Stimulated activated CD4-positive, alpha-beta T cell treated with anti-CD3 and anti-CD28 coated beads, TNF-alpha, amount 100 ng/mL, for 24 hours (primary cell): ENCODE measurements at places on chromosomes 5 and 9.

GRCh38 chr9:91580136-91580535 is 156.5 kb upstream of the NFIL3 start:
- DNase-seq, result no peak

DNA sequence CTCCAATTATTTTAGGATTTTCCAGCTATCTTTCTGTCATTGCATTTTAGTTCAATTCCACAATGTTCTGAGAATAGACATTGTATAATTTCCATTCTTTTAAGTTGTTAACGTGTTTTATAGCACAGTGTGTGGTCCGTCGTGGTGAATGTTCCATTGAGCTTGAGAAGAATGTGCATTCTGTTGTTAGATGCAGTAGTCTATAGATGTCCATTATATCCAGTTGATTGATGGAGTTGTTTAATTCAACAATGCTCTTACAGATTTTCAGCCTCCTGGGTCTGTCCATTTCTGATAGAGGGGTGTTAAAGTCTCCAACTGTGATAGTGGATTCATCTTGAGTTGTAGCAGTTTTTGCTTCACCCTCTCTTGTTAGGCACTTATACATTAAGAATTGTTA is 1587.7 kb upstream of the NUDT12 start:
- DNase-seq, result no peak

GRCh38 chr9:118954857-118955256 is 414.4 kb downstream of the BRINP1 start:
- DNase-seq, result no peak

DNA sequence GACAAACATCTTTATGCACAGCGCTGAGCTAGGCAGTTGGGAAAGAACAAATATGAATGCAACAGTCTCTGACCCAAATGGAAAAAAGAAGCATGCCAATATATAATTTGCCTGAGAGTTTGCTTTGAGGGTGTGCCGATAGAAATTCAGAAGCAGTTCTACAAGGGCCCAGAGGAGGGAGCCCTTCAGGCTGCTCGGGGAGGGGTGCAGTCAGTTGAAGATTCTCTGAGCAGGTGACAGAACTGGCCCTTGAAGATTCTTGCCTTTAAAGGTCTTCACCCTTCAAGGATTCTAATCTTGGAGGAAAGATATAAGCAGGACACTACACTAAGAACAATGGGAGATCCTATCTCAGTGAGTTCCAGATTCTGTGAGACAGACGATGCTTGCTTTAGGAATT is 3.7 kb upstream of the PAPPA start:
- DNase-seq, result no peak

DNA sequence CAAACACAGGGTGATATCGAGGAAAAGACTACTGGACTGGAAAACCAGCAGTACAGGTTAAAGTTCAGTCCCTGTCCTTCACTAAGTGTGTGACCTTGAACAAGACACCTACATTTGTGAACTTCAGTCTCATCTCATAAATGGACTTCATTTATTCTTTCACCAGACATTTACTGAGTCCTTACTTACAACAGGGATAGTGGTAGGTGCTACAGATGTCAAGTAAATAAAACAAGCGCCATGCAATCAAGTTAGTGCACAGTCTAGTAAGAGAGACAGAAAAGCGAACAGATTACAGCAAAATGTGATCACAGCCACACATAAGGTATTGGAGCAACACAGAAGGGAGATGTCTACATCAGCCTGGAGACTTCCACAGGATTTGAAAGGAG is 413.2 kb downstream of the ACTL7B start:
- DNase-seq, result no peak

DNA sequence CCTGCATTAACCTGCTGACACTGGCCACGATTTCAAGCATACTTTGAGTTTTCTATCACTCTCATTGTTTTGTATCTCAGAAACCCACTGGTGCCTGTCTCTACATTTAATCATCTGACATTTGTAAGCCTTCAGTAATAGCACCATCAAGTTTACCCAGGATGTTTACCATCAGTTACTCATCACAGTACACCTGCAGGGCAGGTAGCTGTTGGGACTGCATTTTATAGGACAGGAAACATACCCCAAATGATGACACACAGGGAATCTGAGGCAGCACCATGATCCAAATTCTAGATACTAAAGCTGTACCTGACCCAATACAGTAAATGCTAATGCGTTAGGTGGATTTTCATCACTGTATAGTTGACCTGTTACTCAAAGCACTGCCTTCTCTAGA is 114.2 kb downstream of the FEM1C start:
- no peak for DNase-seq

- DNase-seq, result no peak
Observed at GRCh38 chr9:111038331-111039230, at the start of gene LPAR1. Gene LPAR1, minus strand, starts transcription at chr9:111038470. Its CDS starts 66,353 bp downstream, at chr9:110972117.

- no peak for DNase-seq
Observed at GRCh38 chr9:101354765-101355708, 29.8 kb downstream of the BAAT start.

DNA sequence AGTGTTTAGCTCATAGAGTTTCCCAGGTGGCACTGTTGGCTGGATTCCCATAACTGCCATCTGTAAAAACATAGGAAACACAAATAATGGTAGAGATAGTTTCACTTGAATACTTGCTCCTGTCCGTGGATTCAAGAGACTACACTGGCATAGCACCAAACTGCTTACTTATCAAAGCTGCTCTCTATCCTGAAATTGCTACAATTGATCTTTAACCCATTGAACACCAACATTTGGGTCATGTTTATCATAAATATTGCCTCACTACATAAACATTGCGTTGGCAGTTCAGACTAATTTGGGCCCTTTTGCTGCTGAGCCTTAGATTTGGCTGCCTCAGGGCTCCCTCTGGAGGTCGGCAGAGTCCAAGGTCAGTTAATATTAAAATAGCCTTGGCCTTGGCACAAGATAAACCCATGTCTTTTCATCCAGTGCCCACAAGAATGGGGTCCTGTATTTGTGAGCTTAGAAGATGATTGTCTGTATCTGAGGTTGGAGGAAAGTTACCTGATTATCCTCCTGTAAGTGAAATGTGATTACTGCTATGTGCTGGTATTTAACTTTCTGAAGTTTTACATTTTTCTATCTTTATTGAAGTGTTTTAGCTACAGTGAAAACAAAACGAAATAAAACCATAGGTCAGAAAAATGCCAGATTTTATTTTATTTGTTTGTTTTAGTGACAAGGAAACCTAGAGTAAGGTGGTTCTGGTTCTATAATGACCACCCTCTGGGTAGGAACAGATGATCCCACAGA is 4.0 kb upstream of the RANBP3L start:
- DNase-seq, result peak; percentile 14

- DNase-seq, result no peak
Observed at GRCh38 chr5:25568989-25569625, 924.3 kb upstream of the CDH10 start.

GRCh38 chr9:104860263-104860662 is 67.7 kb downstream of the ABCA1 start:
- DNase-seq, result no peak

DNA sequence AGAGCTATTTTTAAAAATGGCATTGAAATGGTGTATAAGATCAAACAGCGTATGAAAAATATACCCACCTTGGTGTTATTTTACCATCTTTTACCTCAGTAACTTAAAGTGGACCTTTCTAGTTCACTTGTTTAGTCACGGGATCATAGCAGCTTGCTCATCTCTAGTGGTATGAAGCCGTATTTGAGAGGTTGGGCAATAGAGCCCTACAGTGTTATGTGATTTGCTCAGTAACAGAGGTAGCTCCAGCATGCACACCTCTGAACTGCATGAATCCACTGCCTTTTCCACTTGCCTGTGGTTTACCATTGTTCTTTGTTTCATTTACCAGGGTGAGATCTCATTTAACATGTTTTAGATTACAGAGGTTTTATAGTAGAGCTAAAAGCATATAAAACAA is 134.4 kb downstream of the ATG10 start:
- DNase-seq, result no peak

GRCh38 chr5:148952097-148952867 is 110.6 kb downstream of the SH3TC2 start:
- no peak for DNase-seq

- DNase-seq, result no peak
Observed at GRCh38 chr5:24606971-24607370, 37.8 kb downstream of the CDH10 start.

- no peak for DNase-seq
Observed at GRCh38 chr9:1531424-1531823, 481.3 kb downstream of the DMRT2 start.

DNA sequence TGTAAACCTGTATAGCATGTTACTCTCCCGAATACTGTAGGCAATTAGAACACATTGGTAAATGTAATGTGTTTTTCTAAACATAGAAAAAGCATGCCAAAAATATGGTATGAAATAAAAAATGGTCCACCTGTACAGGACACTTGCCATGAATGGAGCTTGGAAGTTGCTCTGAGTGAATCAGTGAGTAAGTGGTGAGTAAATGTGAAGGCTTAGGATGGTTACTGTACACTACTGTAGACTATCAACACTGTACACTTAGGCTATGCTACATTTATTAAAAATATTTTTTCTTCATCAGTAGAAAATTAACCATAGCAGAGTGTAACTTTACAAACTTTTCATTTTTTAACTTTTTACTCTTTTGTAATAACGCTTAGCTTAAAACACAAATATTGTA is 41.9 kb downstream of the INSYN2B start:
- no peak for DNase-seq

GRCh38 chr5:113265190-113265589 is 169.6 kb downstream of the TSSK1B start:
- DNase-seq, result no peak

- DNase-seq, result no peak
Observed at GRCh38 chr9:37503736-37504135, 18.0 kb downstream of the POLR1E start.

GRCh38 chr9:100098046-100098886 is 534 bp downstream of the ERP44 start:
- peak; percentile 11 for DNase-seq

DNA sequence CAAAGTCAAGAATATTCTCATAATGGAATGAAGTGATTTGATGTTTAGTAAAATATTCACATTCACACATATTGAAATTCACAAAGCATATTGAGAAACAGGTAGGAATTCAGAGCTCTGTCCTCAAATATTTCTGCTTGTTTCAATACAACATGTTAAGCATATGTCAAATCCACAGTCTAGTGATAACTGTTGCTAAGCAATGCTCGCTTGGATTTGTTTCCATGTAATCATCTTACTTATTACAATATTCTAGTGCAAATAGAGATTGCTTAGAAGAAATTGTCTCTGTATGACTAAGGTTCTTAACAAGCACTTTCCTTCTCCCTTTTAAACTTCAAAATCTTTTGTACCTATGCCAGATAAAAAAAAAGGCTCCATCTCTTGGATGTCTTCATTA is 995.7 kb downstream of the CDH18 start:
- no peak for DNase-seq

- no peak for DNase-seq
Observed at GRCh38 chr9:122425087-122425486, 52.6 kb downstream of the OR1J1 start.

DNA sequence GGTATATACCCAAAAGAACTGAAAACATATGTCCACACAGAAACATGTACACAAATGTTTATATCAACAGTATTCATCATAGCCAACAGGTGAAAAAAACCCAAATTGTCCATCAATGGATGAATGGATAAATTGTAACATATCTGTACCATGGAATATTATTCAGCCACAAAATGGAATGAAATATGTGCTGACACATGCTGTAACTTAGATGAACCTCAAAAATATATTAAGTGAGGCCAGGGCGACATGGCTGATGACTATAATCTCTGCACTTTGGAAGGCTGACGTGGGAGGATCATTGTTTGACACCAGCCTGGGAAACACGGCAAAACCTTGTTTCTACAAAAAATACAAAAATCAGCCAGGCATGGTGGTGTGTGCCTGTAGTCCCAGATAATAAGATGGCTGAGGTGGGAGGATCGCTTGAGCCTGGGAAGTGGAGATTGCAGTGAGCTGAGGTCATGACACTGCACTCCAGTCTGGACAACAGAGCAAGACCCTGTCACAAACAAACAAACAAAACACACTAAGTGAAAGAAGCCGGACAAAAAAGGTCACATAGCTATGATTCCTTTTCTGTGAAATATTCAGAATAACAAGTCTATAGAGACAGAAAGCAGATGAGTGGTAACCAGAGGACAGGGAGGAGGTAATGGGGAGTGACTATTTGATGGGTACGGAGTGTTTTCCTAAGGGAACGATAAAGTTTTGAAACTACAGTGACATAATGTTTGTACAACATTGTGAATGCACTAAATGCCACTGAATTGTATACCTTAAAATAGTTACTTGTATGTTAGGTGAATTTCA is 11.4 kb downstream of the KYAT1 start:
- DNase-seq, result no peak

GRCh38 chr5:149605998-149606724 is 24.9 kb downstream of the ARHGEF37 start:
- no peak for DNase-seq

DNA sequence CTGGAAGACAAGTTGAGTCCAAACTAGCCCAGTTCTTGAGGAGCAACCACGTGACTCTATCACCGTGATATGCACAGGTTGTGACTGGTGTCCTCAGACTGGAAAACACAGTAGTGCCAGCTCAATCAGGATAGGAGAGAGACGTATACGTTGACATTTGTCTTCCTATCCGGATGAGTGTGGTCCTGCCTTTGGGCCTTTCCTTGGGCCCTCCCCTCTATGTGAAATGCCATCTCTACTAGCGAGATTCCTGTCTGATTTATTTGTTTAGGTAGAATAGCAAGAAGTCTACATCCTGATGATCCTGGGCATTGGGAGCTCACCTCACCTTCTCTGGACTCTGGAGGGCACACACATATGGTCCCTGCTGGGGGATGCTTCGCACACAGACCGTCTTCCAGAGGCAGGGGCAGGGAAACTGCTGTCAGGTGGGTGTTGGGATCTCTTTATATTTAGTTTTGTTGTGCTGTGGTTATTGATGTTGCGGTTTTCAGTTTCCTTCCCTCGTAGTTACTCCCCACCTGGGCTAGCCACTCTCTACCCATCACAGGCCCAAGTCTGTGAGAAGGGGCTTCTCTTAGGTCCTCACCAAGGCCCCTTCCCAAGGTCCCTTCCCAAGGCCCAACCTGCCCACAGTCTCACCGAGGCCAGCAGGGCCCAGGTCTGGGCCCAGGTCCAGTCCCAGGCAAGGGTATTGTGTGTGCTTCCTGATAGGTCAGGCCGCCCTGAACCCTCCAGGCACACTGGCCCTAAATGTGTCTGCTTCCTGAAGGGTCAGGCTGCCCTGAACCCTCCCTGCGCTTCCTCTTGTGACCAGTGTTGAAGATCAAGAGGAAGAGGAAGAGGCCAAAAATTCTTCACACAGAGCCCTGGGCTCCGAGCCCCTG is 19.0 kb upstream of the SPINK4 start:
- DNase-seq, result no peak

GRCh38 chr5:124277767-124278545 is 468.5 kb downstream of the ZNF608 start:
- DNase-seq, result no peak

- peak; percentile 62 for DNase-seq
Observed at GRCh38 chr5:96601715-96602244, 60.4 kb upstream of the CAST start.
